ENCODE measurements at places on chromosomes 3 and 15.

DNA sequence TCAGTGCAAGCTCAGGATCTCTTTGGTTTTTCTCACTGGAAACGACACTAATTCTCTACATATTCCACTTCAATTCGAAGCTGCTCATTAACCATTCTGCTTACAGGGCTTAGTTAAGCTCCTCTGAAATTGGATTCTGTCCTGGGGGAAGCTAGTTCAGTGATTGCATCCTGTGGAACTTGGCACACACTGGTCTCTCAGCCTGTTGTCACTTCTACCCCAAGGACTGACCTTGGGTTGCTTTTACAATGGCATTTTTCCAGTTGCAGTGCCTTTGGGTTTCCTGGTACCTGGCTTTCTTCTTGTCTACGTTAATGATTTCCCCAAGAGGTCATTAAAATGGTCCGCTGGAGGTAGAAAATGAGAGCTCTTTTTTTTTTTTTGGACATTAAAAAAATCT, 33.3 kb upstream of the GABRB3 start:
- DNase-seq, result no peak

DNA sequence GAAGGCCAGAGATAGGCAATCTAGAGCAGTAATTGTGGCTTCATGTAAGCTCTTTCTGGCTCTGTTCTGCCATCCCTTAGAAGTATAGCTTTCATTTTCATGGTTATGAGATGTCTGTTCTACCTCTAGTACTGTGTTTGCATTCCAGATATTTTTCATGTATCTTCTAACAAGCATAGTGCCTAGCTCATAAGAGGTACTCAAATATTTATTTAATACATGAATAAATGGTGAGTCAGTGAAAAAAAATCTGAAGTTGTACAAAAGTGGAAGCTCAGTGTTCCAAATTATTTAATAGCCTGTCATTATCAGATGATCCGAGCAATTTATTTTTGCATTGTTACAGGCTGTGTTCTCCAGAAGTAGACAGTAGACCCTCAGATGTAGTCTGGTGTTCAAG, 64.3 kb downstream of the OXSM start:
- no peak for DNase-seq

- DNase-seq, result no peak
These were observed 18.2 kb upstream of the PRKCI start for GRCh38 chr3:170204023-170204472.

GRCh38 chr15:95822961-95823360, 507.5 kb upstream of the NR2F2 start:
- no peak for DNase-seq

DNA sequence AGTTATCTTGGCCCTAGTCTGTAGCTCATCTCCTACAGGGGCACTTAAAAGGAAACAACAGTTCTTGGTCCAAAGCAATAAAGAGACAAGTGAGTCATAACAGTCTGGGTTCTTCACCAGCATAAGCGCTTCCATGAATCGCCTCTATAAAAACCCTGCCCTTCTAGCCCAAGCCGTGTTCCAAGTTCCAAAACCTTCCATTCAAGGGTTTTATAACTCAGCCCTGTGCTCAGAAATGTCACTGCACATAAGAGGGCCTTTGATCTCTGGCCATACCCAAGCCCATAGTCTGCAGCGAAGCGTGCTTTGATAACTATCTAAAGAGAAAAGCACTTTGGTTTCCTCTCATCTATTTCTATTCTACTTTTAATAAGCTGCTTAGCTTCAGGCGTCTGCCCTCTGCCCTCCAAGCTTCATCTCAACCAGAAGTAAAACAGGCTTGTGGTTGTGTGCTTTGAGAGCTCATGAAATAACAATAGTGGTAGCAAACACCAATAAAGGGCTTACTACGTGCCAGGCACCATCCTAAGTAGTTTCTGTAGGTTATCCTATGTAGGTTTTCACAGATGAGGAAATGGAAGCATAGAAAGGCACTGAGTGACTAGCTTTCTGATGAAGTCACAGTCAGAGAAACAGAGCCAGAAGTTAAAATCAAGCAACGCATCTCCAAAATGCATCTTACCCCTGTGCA, 64.0 kb upstream of the AKAP13 start:
- DNase-seq, result no peak

GRCh38 chr3:18586076-18586475, 160.9 kb upstream of the SATB1 start:
- DNase-seq, result no peak

DNA sequence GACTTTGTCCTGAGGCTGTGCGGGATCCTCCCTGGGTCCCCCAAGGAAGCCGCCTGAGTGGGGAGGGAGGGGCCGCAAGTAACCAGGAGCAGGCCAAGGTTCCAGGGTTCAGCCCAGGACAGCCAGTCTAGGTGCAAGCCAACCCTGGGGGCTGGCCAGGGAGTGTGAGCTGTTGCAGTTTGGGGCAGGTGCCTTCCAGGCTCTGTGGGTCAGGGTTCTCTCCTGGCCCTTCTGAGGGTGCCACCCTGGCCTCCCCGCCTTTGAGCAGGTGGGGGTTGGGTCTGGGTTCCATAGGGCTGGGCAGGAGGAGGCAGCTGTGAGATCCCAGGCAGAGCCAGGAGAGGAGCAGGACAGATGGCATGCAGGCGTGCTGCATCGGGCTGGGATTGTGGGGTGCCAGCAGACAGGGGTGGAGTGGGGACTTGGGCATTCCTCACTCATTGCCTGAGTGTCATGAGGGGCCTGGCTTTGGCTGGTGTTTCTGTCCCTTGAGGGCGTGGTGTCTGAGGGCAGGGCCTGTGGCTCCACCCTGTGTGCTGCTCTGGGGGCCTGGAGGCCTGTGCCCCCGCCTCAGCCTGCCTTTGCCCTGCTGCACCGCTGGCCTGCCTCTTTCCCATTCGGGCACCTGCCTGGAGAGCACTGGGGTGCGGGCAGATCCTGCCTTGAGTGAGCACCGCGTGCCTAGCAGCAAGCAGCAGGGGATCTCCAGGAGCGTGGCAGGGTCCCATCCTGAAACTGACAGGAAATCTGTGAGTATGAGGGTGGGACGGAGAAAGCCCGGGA, 18.4 kb downstream of the KLF13 start:
- DNase-seq, result no peak

DNA sequence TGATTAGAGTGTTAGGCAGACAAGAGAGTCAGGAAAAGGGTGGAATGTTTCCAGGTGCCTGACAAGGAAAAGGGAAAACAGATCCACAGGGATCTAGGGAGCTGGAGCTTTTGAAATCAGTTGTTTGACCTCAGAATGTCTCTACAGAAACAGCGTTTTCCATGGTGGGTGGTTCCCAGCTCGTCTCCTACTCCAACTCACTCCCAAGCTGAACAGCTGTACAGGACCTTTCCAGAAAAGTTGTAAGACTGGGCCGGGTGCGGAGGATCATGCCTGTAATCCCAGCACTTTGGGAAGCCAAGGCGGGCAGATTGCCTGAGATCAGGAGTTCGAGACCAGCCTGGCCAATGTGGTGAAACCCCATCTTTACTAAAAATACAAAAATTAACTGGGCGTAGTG, 55.7 kb upstream of the RYK start:
- no peak for DNase-seq

GRCh38 chr3:12956316-12956660, 114.9 kb upstream of the RPL32 start:
- no peak for DNase-seq

GRCh38 chr15:91710080-91710698, 143.3 kb upstream of the SLCO3A1 start:
- DNase-seq, result no peak

- no peak for DNase-seq
These were observed 67.8 kb upstream of the SEC61A1 start for GRCh38 chr3:127984241-127984975.

- DNase-seq, result no peak
These were observed 54.4 kb upstream of the HERC1 start for GRCh38 chr15:63888146-63888545.

GRCh38 chr15:99442252-99442897, 123.4 kb upstream of the MEF2A start:
- DNase-seq, result no peak

- no peak for DNase-seq
These were observed 316.5 kb downstream of the GBE1 start for GRCh38 chr3:81444817-81445460.

Data from stimulated activated CD8-positive, alpha-beta memory T cell treated with anti-CD3 and anti-CD28 coated beads, Interleukin-12 subunit alpha, Interleukin-12 subunit beta, amount 100 ng/mL, for 1 hour (primary cell).